ENCODE measurements at places on chromosomes 6 and 20. TPM values are rescaled to one million over a fixed set of nuclear protein-coding genes. Genes with fewer than 3 reads are reported as not detected.

The OGFRL1 gene
- 7.7 TPM for total RNA-seq

DNA sequence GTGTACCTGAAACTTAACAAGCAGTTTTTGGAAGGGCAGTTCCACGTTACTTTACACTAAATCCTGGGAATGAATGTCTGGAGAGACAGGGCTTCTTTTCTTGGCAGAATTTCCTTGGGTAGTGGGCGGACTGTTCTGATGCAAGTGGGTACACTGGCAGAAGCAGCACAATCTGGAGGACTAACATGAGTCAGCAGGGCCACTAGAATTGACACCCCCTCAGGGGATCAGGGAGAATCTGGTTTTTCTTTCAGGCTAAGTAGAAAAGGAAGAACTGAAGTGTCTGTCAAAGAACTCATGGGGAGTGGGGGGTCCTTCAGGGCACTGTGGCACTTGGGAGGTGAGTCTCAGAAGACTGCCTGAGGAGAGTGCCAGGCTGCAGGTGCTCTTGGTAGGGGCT is 34.6 kb downstream of the PANK2 start:
- H3K4me3 ChIP-seq, result no peak overlapping the region
- H3K4me1 ChIP-seq, result peaks cover 31% of the 10 kb centered on the region
- no peak for DNase-seq
- no peaks in the 10 kb centered on the region for H3K27me3 ChIP-seq

DNA sequence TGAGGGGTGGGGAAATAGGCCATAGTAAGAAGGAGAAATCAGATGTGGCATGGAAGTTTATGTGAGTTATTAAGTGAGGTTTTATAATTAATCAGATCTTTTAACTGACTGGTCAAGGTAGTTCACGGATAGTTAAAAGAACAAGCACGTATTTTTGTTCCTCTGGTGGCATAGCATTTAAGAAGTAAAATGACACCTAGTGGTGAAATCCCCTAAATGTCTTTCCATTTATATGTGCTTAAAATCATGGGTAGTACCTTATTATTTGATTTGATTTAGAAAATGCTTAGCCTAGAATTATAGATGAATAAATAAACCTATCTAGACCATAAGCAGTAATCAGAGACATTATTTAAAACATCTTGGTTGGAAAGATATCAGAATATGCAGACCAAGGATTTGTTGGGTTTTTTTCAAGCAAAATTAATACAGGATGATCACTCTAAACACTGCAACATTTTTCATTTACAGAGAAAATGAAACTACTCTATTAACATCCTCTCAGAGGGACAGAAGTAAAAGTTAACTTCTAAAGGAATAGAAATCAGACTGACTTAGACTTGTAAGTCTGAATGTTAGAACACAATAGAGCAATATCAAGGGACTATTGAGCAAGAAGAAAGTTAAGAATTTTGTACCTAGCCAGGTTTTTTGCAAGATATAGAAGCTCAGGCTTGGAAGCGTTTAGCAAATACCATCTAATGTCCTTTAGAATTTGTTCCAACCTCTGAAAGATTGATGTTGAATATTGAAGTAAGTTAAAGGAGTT is 81.1 kb downstream of the STXBP5 start:
- H3K27ac ChIP-seq, result no peak overlapping the region
- H3K4me3 ChIP-seq, result no peak overlapping the region
- no peaks in the 10 kb centered on the region for H3K4me1 ChIP-seq
- DNase-seq, result no peak
- no peaks in the 10 kb centered on the region for H3K27me3 ChIP-seq

DNA sequence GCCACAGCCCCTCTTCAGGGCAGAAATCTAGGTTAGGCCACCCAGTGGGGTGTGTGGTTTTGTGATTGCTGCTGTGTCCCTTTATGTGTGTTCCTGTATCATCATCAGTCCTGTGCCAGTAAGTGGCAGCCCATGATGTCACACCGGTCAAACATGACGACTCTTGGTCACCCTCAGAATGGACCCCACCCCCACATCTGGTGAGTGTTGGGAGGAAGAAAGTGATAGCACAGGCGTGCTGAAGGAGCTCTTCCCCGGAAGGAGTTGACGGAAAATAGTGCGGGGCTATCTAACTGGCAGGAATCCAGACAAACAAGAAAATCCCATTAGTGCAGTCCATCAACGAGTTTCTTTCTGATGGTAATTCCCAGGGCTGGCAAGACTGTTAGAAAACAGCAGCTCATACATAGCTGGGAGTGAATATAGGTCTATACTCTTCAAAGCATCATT is 33.4 kb upstream of the IL17A start:
- no peak for DNase-seq
- no peak overlapping the region for H3K27ac ChIP-seq
- no peaks in the 10 kb centered on the region for H3K4me1 ChIP-seq
- peaks cover 3% of the 10 kb centered on the region for H3K27me3 ChIP-seq
- no peaks in the 10 kb centered on the region for H3K36me3 ChIP-seq
- H3K4me3 ChIP-seq, result no peak overlapping the region

GRCh38 chr6:159422041-159422984 is 253.1 kb downstream of the FNDC1 start:
- no peaks in the 10 kb centered on the region for H3K36me3 ChIP-seq
- H3K4me1 ChIP-seq, result peaks cover 16% of the 10 kb centered on the region
- no peak overlapping the region for H3K27ac ChIP-seq

DNA sequence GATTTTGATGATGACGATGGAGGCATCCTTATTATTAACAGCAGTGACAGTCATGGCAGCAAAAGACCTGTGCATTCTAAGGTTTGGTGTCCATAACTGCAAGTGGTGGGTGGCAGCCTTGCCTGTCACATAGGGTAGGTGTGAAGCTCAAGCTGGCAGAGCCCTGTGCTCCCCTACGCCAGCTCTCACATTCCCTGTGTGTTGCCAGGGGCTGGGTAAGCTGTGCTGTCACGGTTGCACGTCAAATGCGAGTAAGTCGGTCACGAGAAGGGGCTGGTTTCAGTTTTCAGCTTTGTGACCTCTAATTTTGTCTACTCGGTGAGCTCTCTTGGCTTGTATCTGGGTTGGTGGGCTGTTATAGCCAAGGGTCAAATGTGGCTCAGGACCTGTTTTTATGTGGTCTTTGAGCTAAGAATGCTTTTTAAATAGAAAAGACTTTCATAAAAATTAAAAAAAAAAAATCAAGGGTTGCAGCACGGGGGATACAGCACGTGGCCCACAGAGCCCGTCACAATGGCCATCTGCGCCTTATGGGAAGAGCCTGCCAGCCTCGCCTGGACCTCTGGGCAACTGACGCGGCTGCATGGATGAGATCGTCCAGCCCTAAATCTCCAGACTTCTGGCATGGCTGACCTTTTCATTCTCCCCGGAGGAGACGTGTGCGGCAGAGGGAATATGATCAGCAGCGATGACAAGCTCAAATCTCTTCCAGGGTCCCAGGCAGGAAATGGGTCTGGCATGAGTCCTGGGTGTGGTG is 148.5 kb downstream of the PHACTR3 start:
- no peak overlapping the region for H3K4me3 ChIP-seq
- peaks cover 19% of the 10 kb centered on the region for H3K4me1 ChIP-seq
- peaks cover 7% of the 10 kb centered on the region for H3K27me3 ChIP-seq
- peak overlapping the region; percentile 76 for H3K27ac ChIP-seq
- DNase-seq, result no peak

The OR12D2 gene
- not detected for total RNA-seq

- H3K4me1 ChIP-seq, result no peaks in the 10 kb centered on the region
- no peak overlapping the region for H3K27ac ChIP-seq
- DNase-seq, result no peak
- H3K4me3 ChIP-seq, result no peak overlapping the region
These were observed 837.1 kb downstream of the EPHA7 start for GRCh38 chr6:92582211-92582610.

The UNC5CL gene
- total RNA-seq, result 0.54 TPM

DNA sequence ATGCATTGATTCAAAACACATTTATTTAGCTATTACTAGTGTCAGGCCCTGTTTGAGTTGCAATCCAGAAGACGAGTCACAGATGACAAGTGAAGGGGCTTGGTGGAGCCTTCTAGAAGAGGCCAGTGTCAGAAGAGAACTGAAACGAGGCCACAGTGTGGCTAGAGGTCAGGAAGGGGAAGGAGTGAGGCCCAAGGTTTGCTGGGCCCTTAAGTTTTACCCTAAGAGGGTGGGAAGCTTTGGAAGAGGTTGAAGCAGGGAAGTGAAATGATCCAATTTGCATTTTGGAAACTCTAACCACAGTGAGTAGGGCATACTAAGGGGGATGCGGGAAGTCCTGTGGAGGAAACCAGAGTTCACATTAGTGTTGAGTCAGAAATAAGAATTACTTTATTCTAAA is 25.0 kb downstream of the TTK start:
- H3K36me3 ChIP-seq, result no peaks in the 10 kb centered on the region
- no peaks in the 10 kb centered on the region for H3K4me1 ChIP-seq
- H3K4me3 ChIP-seq, result no peak overlapping the region
- no peak overlapping the region for H3K27ac ChIP-seq

DNA sequence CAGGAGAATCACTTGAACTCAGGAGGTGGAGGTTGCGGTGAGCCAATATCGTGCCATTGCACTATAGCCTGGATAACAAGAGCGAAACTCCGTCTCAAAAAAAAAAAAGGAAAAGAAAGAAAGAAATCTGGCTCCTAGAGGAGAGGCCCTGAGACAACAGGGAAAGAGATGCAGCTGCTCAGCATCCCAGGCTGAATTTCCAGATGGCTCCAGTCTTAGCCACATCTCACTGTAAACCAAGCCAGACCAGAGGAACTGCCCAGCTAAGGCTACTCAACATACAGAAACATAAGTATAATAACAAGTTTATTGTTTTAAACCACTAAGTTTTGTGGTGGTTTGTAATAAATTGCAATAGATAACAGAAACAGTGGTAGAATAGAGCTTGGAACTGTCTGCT is 38.5 kb upstream of the TASP1 start:
- no peak for DNase-seq
- no peaks in the 10 kb centered on the region for H3K4me1 ChIP-seq
- H3K36me3 ChIP-seq, result no peaks in the 10 kb centered on the region
- H3K27me3 ChIP-seq, result no peaks in the 10 kb centered on the region

The CPXM1 gene
- total RNA-seq, result 0.65 TPM

GRCh38 chr6:91497770-91498169 is 910.9 kb upstream of the MAP3K7 start:
- H3K4me1 ChIP-seq, result no peaks in the 10 kb centered on the region
- no peak overlapping the region for H3K4me3 ChIP-seq
- no peaks in the 10 kb centered on the region for H3K36me3 ChIP-seq
- H3K27ac ChIP-seq, result no peak overlapping the region
- DNase-seq, result no peak

DNA sequence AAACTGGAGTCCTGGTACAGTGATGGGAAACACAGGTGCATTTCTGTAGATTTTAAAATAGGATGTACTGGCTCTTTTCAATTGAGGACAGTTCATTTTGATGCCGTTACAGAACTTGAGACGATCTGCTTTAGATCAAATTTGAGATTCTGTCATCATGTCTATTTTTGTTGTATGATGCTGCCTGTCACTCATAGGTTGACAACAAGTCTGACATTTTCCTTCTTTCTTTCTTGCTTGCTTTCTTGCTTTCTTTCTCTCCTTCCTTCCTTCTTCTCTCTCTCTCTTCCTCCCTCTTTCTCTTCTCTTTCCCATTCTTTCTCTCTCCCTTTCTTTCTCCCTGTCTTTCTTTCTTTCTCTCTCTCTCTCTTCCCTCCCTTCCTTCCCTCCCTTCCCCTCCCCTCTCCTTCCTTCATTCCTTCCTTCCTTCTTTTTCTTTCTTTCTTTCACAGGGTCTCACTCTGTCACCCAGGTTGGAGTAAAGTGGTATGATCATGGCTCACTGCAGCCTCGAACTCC is 152.6 kb upstream of the SGK1 start:
- H3K27me3 ChIP-seq, result no peaks in the 10 kb centered on the region
- H3K4me1 ChIP-seq, result no peaks in the 10 kb centered on the region
- H3K4me3 ChIP-seq, result no peak overlapping the region
- no peaks in the 10 kb centered on the region for H3K36me3 ChIP-seq
- no peak for DNase-seq

The SYCP2L gene
- 0.65 TPM for total RNA-seq

GRCh38 chr20:53608456-53609452 is 15.1 kb upstream of the ZNF217 start:
- H3K4me3 ChIP-seq, result no peak overlapping the region
- peak overlapping the region; percentile 39 for H3K27ac ChIP-seq
- no peaks in the 10 kb centered on the region for H3K36me3 ChIP-seq

- H3K36me3 ChIP-seq, result no peaks in the 10 kb centered on the region
- H3K27ac ChIP-seq, result no peak overlapping the region
- H3K4me3 ChIP-seq, result no peak overlapping the region
- no peaks in the 10 kb centered on the region for H3K27me3 ChIP-seq
- DNase-seq, result no peak
These were observed 59.0 kb downstream of the CD164 start for GRCh38 chr6:109323241-109323640.

- H3K27me3 ChIP-seq, result no peaks in the 10 kb centered on the region
- no peak for DNase-seq
- peaks cover 15% of the 10 kb centered on the region for H3K4me1 ChIP-seq
These were observed 124.1 kb downstream of the SGK1 start for GRCh38 chr6:134193536-134194498.

DNA sequence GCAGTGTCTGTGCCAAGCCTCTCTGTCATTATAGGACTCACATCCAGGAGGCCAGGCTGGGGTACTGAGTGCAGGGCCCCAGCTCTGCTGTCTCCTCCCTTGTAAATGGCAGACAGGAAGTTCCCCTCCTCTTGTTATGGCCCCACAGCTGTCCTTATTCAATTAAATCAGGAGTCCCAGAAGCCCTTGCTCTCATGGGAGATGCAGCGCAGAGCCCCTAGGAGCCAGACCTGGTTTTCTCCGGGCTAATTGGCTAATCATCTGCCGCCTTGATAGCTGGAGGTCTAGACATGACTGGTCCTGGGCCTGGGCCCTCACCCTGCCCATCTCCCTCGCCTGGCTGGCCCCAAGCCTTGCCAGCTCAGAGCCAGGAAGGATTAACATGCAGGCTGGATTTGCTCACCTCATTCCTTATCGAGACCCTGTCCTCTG is 172.0 kb downstream of the VEGFA start:
- H3K4me3 ChIP-seq, result no peak overlapping the region
- H3K27me3 ChIP-seq, result no peaks in the 10 kb centered on the region
- H3K36me3 ChIP-seq, result no peaks in the 10 kb centered on the region
- H3K4me1 ChIP-seq, result no peaks in the 10 kb centered on the region

The C20orf144 gene
- not detected for total RNA-seq

The OPRL1 gene
- 1.0 TPM for total RNA-seq

The FOXF2 gene
- total RNA-seq, result 0.30 TPM

The NOTCH4 gene
- 15.8 TPM for total RNA-seq

The CDH22 gene
- 0.50 TPM for total RNA-seq

The PLAGL2 gene
- total RNA-seq, result 6.3 TPM

GRCh38 chr20:52937591-52938100 is 34.5 kb upstream of the TSHZ2 start:
- DNase-seq, result no peak
- H3K27me3 ChIP-seq, result no peaks in the 10 kb centered on the region
- H3K4me3 ChIP-seq, result no peak overlapping the region
- no peak overlapping the region for H3K27ac ChIP-seq
- H3K36me3 ChIP-seq, result no peaks in the 10 kb centered on the region

The CLDN20 gene
- total RNA-seq, result not detected

GRCh38 chr6:120447605-120448004 is 886.7 kb downstream of the TBC1D32 start:
- no peak overlapping the region for H3K27ac ChIP-seq
- no peaks in the 10 kb centered on the region for H3K27me3 ChIP-seq
- no peaks in the 10 kb centered on the region for H3K4me1 ChIP-seq
